ENCODE measurements at places on chromosomes 16 and 17. TPM values are rescaled to one million over a fixed set of nuclear protein-coding genes. Genes with fewer than 3 reads are reported as not detected.

The CLEC10A gene
- total RNA-seq, result not detected

DNA sequence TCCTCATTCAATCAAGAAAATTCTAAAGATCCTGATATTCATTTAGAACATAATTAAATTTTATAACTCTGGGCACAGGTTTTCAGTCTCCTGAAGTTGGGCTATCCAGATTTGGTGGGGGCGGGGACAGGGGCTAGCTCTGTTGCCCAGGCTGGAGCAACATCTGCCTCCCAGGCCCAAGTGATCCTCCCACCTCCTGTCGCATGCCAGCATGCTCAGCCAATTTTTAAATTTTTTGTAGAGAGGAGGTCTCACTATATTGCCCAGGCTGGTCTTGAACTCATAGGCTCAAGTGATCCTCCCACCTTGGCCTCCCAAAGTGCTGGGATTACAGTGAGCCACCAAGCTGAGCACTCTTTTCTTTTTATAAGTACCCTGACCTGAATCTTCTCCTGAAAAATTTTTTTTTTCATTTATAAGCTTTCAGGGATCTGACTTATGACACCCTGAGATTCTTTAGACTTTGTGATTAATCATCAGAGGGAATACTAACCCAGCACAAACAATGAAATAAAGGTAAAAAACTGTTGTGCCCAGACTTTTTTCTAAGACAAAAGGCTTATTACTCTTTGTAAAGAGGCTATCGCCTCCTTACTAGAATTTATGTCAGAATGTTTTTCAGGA lies 62.6 kb downstream of the TUBD1 start:
- no peak for DNase-seq

The SLC12A3 gene
- 5.0 TPM for total RNA-seq

GRCh38 chr16:76535-77272 lies 1.3 kb upstream of the MPG start:
- DNase-seq, result no peak

DNA sequence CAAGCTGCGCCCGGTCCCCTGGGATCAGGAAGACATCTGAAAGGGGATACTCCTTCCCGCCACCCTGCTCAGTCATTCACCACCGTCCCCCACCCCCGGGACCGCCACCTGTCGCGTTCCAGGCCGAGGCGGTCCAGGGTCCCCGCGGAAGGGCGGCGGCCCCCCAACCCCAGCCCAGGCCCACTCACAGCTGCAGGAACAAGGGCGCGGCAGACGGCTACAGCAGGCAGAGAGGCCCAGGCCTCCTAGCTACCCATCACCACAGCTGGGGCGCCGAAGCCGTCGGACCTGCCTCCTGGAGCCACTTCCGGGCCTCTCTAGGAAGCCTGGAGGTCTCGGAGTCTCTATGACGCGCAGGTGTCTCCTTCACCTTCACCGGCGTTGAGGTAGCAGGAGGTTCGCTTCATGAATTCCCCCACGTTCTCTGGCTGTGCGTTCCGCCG lies at the start of gene SDR42E1:
TSS of gene SDR42E1 (minus strand) at position 272 of the 443 bp plus-strand sequence. CDS start 10,612 bp downstream, outside the sequence.
- DNase-seq, result peak; percentile 46

The FADS6 gene
- not detected for total RNA-seq

GRCh38 chr17:70642059-70642458 lies 472.7 kb downstream of the KCNJ2 start:
- DNase-seq, result no peak

The CCL17 gene
- total RNA-seq, result 7.0 TPM

The MEOX1 gene
- total RNA-seq, result not detected

DNA sequence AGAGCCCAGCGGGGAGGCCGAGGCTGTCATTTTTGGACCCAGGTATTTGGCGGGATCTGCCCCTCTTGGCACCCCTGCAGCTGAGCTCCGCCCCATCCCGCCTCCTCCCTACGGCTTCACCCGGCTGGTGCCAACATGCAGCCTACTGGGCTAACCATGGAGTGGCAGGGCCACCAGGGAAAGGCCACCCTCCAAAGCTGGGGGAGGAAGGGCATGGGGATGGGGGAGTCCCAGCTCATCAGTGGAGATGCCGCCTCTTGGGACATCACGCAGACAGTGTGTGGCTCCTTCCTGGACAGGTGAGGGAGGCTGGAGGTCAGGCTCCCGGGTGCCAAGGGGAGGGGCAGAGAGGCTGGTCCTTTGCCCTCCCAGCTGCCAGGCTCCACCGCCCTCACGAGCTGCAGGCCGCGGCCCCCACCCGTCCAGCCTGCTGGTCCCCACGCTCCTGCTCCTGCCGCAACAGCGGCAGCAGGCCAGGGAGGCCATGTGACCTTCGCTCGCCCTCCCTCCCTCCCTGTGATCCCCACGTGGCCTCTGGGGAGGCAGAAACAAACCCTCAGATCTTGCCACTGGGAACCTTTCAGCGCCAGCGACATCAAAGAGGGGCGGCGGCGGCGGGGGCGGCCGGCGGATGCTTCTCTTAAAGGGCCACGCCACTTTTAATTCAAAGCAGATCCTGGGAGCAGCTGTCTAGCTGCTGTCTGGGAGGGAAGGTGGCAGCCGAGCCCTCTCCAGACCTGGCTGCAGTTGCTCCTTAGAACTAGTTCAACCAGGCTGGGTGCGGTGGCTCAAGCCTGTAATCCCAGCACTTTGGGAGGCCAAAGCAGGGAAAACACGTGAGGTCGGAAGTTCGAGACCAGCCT lies 6.8 kb upstream of the NOTUM start:
- DNase-seq, result peak; percentile 46

The NFATC2IP gene
- total RNA-seq, result 85.7 TPM

- DNase-seq, result no peak
These were observed 8.9 kb downstream of the UNK start for GRCh38 chr17:75793460-75793859.

The AP2B1 gene
- 129 TPM for total RNA-seq

DNA sequence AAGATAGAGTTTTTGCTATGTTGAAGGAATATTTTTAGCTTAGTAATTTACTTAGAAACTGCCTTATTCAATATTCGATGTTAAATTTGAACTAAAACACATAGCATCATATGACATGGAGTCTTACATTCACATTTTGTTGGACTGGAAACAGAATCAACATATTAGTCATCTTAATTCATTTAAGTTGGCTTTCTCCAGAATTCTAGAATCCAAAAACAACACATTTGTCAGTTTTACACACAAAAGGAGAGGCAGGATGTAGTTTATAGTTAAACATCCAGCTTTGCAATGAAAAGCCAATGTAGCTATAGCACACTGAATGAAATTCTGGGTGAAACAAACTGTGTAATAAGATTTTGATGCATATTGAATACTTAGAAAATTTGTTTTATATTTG lies 43.3 kb downstream of the WWOX start:
- no peak for DNase-seq

The PRAC2 gene
- not detected for total RNA-seq

The CISD3 gene
- 11.2 TPM for total RNA-seq

DNA sequence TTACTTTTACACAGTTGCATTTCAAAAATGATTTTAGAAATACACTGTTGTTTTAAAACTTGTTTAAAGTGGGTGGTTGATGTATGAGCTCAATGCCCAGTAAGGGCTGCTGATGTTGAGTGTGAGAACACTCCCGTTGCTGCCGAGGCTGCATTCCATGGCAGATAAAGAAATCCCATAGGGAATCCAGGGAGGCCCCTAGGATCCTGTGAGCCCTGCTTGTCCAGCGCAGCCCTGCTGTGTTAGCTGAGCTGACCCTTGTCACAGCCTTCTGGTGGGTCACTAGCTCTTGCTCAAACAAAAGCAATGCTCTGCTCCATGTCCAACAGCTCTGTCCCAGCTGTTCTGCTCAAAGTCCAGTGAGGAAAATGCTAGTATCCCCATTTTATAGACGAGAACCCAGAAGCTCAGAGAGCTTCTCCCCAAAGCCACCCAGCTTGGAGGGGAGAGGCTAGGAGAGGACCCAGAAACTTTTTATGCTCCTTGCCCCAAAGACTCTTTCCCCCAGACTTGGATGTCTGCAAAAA lies 18.6 kb upstream of the COL1A1 start:
- no peak for DNase-seq

The BTBD17 gene
- total RNA-seq, result not detected

- peak; percentile 99 for DNase-seq
These were observed at the start of the genes C17orf67 and DGKE for GRCh38 chr17:56833809-56834379. Gene C17orf67 (minus strand): TSS chr17:56833920. CDS start chr17:56815810, 18,110 bp downstream. Gene DGKE (plus strand): TSS chr17:56834151. CDS start chr17:56834796, 645 bp downstream.

The KREMEN2 gene
- total RNA-seq, result 1.3 TPM

DNA sequence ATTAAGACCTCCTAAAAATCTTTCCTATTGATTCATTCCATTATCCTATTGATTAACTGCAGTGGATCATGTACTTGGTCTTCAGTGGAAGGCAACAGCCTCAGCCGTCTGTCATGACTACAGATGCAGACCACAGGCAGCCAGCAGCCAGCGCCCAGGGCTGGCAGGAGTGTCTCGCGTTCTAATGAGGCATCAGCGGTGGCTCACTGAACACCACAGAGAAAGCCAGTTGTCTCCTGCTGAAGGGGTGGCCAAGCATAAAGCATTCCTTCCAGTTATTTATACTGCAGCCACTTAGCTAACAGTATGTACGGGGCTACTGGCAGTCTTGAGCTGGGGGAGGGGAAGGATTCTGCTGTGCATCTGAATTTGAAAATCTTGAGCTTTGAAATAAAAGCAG lies 214.3 kb downstream of the IRX3 start:
- no peak for DNase-seq

DNA sequence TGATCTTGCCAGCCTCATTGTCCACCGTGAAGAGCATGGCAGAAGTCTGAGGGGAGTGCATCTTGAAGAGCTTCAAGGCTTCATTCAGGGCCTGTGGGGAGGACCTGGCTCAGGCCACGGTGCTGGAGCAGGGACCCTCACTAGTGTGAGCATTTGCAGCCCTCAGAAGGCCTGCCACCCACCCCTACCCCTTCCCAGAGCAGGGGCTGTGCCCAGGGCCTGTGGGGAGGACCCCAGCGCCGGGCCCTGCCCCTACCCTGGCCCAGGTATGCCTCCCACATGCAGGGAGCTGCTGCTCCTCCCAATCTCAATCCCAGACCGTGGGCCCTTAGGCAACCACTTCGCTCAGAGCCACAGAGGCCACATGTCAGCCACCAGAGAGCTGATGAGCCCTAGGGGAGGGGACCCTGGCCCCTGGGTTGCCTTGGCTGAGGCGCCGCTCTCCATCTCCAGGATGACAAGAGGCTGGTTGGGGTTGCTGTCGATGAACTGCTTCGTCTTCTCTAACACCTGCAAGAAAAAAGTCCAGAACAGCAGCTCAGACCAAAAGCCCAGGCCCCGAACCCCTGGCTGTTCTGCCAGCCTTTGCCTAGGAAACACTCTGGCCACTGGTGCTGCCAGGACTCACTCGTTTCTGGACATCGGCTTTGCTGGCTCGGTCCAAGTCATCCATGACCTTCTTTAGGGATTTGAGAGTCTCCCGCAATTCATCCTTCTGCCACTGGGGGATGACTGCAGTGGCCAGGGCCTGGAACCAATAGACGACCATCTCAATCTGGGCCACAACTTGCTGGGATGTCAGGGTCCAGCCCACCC lies 1.8 kb upstream of the EXOSC6 start:
- DNase-seq, result no peak

The PRR35 gene
- not detected for total RNA-seq

GRCh38 chr16:31273187-31273586 lies 13.4 kb downstream of the ITGAM start:
- DNase-seq, result no peak

GRCh38 chr16:967546-968295 lies 3.1 kb downstream of the LMF1 start:
- DNase-seq, result no peak

DNA sequence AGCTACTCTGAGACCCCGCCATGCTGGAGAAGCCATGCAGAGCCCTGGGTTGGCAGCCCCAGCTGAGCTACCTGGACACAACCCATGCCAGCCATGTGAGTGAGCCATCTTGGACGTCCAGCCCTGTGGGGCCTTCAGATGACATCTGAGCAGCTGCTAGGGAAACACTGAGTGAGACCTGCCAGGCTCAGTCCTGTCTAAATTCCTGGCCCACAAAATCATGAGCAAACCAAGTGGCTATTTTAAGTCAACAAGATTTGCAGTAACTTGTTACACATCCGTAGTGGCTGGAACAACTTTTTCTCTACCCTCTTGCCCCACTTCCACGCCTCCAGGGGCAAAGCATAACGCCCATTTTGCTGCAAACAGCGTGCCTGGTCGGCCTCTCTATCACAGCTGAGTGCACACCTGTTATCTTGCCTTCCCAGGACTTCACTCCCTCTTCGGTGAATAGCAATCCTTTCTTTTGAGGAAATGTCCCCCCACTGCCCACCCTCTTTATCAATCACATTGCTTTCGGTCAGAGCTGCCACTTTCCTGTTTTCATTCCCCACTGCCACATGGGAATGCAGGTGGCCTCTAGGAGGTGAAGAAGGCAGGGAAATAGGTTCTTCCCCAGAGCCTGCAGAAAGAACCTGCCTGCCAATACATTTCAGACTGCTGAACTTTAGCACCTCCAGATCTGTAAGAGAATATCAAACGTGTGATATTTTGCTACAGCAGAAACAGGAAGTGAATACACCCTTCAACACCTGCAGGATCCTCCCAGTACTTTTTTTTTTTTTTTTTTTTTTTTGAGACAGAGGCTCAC lies 7.4 kb upstream of the SCIMP start:
- no peak for DNase-seq

DNA sequence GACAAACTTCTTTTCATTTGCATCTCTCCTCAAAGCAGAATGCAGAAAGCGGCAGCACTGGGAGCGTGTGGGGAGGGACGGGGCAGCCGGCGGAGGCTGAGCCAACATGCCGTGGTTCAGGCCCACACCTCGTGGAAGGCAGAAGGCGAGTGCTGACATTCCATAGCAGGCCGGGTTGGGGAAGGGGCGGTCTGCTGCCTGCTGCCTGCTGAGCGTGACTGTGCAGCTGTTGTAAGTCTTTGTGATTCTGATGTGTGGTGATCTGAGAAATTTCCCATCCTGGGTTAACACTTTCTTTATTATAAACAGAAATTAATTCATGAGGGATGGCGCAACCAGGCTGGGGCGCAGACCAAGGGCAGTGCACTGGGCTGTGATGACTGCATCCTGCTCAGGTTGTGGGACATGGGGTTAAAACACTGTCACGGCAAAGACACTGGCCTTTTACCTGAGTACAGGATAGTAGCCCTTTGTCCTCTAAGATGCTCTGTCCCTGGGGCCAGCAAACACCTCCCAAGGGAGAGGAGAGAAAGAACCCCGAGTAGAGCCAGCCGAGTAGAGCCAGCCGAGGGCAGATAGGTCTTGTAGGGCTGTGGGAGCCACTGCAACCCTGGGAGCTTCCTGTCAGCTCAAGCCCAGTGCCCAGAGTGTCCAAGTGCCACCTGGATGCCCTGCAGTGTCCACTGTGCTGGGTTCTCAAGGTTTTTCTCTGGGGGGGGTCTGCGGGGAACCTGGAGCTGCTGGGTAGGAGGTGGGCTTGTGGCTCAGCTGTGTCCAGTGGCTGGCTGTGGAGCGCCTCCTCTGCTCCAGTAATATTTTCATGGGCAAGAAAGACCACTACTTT lies 8.8 kb upstream of the DNASE1 start:
- peak; percentile 2 for DNase-seq

GRCh38 chr17:38751808-38752307 lies 683 bp upstream of the PSMB3 start:
- DNase-seq, result peak; percentile 85
